ENCODE measurements at places on chromosomes 16 and 17.

DNA sequence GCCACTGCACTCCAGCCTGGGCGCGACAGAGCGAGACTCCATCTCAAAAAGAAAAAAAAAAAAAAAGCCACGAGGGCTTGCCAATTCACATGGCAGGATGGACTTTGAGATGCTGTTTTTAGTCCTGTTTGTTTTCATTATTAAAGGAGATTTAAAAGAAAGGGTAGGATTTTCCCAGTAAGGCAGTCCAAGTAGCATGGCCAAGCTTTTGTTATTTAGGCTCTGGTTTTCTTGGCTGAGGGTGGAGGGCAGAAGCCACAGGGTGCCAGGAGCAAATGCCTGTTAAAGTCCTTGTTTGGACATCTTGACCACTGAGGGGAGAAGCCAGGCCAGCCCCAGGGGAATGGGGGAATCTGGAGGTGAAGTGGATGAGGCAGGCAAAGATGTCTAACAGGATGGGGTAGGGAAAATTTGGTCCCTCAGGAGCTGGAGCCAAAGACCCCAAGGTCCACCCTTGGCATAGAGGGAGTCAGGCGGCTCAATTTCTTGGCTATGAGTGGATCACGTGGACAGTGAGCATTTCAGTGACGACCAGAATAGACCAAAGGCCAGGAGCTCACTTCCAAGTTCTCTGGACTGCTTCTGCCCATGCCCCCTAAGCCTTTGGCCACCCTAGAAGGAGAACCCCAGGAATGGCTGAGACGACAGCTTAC, 20.8 kb upstream of the PLLP start:
- DNase-seq, result no peak

DNA sequence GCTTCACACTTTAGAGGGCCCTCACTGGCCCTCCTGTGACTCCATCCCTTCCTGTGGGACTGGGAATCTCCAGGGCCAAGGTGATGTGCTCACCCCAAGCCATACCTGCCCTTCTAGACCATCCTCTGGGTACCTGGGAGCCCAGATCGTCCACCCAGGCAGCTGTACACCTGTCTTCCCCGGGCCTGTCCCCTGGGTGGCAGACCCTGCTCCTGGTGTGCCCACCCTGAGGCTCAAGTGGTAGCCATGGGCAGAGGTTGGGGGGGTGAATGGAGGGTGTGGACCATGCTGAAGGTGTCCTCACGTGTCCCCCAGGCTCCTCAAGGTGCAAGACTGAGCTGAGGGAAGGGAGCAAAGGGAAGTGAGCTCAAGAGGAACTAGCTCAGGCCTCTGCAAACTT, 9.3 kb downstream of the CLEC10A start:
- DNase-seq, result no peak

GRCh38 chr16:4200781-4201137, 41.1 kb downstream of the SRL start:
- DNase-seq, result no peak

GRCh38 chr16:47523342-47524006, 62.3 kb downstream of the PHKB start:
- DNase-seq, result peak; percentile 4

DNA sequence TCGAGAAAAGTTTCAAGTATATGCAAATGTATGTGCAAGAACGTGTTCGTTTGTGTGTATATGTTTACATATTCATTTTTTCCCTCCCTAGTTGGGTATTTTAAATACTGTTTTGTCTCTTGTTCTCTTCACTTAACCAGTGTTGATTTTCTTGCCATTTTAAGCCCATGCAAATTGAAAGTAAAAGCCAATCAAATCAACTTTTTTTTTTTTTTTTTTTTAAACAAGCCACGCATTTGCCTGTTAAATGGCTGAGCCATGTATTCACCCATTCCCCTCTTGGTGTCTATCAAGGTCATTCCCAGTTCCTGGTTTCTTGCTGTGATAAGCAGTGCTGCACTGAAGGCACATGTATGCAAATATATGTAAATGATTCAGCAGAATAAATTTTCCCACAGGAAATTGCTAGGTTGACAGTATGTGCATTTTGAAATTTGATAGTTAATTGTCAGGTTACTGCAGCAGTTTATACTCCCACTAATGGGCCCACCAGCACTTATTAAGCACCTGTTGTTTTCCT, 12.2 kb downstream of the ABCC1 start:
- no peak for DNase-seq

DNA sequence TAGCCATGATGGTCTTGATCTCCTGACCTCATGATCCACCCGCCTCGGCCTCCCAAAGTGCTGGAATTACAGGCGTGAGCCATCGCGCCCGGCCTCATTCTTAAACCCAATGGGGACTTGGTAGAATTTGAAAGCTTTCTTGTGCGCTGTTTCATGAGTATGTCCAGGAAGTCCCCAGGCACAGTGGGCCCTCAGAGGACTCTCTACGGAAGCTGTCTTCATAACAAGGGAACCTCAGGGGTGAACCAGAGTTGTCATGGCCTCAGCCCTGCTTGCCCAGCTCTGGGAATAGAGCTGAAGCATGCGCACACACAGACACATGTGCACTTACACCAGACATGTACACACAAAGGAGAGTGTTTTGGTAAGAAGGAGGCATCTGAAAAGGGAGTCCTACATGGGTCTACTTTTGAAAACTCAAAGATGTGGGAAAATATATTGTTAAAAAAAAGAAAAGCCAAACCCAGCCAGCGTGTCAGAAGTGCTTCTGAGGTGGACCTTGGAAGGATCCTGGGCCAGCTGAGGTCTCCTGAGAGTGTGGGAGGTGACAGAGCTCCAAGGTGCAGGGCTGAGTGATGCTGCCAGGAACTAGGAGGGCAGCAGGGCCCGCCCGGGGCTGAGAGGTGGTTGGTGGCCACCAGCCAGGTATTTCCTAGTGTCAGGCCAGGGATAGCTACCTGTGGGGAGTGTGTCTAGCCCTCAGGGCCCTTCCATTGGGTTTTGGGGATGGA, 54.6 kb downstream of the EPN2 start:
- no peak for DNase-seq

DNA sequence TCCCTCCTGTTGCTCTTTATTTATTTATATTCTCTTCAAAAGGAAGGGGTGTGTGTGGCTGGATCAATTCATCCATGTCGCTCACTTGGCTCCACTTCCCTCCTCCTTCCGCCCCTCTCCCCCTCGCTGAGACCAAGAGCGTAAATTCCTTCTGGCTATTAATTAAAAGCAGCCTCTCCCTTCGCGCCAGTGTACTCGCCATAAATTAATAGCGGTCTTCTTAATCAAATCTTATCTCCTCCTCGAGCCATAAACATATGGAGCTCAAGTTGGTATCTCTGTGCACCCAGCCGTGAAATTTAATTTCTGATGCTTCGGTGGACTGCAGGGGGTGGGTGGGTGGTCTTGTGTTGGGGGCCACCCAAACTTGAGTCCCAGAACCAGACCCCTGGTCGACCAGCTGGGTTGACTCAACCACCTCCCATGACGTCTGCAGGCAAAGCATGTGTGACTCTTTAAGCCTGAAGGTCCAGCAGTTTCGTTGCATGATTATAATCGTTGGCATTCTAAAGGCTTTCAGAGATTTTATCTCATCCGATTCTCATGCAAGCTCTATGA, 57.9 kb downstream of the SDK2 start:
- DNase-seq, result peak; percentile 1

GRCh38 chr16:66614161-66614802, 9.8 kb downstream of the CMTM3 start:
- no peak for DNase-seq

DNA sequence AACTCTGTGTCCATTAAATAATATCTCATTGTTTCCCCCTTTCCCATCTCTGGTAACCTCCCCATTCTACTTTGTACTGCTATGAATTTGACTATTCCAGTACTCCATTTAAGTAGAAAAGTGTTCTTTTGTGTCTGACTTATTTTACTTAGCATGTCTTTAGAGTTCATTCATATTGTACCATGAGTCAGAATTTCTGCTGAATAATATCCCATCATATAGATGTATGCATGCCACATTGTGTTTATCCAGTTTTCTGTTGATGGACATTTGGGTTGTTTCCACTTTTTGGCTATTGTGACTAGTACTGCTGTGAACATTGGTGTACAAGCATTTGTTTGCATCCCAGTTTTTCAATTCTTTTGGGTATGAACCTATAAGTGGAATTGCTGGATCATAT, 6.0 kb downstream of the PPM1D start:
- no peak for DNase-seq

DNA sequence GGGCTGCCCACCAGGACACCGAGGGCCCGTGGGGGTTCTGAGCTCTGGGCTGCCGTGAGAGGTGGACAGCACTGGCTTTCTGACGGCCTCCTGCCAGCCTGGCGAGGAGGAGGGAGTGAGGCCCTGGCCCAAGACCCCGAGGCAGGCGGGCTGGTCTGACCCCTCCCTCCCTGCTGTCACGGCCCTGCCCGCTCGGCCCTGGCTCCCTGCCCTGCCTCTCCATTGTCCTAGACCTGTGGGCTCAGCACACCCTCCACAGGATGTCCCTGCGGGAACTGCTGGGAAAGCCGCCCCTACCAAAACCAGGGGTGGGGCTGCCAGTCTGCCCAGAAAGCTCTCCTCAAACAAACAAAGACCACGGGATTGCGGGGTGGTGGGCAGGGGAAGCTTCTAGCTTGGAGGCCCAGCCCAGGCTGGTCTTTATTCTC, 20.7 kb downstream of the SPNS2 start:
- DNase-seq, result no peak

DNA sequence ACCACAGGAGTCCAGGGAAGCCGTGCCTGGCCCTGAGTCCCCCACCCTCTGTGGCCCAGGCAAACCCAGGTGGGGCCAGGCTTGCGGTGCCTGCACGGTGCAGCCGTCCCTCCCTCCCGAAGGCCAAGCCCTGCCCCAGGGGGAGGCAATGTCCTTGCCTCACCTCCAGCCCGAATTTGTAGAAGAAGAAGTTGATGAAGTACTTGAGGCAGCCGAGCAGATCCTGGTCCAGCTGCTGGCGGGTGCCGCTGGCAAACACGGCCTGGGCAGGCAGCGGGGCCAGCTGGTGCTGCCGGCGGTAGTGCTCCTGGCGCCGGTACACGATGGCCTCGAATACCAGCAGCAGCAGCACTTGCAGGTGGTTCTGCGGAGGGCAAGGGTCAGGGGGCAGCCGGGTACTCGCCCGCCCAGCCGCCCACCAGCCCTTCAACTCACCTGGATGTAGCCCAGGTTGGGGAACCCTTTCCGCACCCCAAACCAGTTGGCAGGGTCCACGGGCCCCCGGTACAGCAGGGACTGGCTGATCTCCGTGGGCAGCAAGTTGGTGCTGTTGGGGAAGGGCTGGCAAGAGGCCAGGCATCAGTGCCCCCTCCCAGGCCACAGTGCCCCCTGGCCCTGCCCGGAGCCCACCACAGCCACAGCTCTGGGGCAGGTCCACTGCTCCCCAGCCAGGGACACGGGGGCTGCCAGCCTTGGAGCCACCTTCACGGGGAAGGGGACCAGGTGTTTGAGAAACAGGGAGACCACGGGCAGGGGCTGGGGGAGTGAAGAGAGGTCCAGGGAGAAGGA, 26.1 kb downstream of the CTU2 start:
- no peak for DNase-seq

DNA sequence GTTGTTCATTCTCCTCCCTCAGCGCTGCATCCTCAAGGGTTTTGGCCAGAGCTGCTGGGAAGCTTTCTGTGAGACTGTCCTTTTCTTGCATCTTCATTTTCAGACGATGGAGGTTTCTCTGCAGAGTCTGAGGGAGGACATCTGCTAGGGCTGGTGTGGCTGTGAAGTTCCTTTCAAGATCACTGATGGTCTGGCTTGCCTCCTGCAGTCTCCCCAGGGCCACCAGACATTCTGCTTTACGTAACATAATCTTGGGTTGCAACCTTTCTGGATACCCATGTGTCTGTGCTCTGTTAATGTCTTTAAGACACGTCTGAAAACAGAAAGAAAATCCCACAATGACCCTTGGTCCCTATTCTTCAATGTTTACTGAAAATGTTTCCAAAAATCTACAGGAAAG, 29.0 kb downstream of the SMYD4 start:
- no peak for DNase-seq

DNA sequence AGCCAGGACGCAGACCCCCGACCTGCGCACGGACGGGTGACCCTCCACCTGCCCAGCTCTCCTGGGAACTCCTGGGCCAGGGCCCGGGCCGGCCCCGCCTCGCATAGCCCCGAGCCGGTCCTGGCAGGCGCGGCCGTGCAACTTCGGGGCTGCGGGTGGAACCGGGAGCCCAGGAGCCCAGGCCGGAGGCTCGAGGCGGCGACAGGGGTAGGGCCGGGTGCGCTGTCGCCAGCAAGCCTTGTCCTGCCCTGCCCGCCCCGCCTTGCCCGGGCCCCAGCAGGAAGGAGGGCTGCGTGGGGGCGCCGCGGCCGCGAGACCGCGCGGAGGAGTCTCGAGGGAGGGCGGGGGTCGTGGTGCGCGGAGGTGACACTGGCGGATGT, 408 bp downstream of the LMF1 start:
- no peak for DNase-seq

GRCh38 chr17:164303-165235, 16.9 kb downstream of the DOC2B start:
- no peak for DNase-seq

- no peak for DNase-seq
Observed at GRCh38 chr17:74922172-74922571, 883 bp downstream of the USH1G start.

GRCh38 chr16:76309639-76310335, 32.6 kb downstream of the CNTNAP4 start:
- no peak for DNase-seq

GRCh38 chr16:83271970-83272575, 535.7 kb upstream of the HSBP1 start:
- DNase-seq, result no peak

- DNase-seq, result no peak
Observed at GRCh38 chr17:77299256-77300015, 158.7 kb downstream of the SEC14L1 start.

GRCh38 chr16:56889206-56889605, 24.2 kb downstream of the SLC12A3 start:
- DNase-seq, result no peak

DNA sequence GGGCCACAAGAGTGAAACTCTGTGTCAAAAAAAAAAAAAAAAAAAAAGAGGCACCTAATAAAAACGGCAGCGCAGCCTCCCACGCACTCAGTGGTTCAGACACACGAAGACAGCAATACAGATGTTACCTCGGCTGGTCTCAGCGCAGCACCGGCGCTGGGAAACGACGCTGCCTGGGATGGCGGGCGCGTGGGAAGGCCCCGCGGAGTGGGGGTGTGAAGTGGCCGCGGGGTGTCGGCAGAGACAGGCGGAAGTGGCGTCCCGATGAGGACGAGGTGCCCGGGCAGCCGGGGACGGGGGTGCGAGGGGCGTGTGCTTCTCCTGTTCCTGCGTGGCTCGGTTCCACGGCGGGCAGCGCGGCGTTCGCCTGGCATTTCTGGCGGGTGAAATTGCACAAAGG, 179.4 kb downstream of the BANP start:
- no peak for DNase-seq

DNA sequence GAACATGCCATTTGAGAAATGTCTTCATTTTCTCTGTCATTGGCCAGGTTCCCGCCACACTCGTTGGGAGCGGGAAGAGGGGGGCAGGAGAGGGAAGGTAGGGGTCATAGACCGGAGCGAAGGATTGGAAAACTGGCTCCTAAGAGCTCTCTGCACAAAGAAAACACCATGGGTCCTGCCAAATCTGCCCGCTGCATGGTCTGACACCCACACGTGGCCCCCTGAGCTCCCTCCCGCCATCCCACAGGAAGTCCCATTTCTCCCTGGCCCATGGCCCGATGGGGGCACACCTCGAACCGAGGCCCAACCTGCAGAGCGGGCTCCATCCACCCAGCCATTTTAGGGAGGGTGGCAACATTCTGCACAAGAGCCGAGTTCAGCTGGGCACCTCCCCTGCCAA, 159.6 kb downstream of the SALL1 start:
- no peak for DNase-seq

GRCh38 chr17:18920911-18921441, 31.0 kb upstream of the SLC5A10 start:
- no peak for DNase-seq
